Esophagus muscularis mucosa (tissue), 4 donors: ENCODE measurements at places on chromosomes 11 and 22. TPM values are rescaled to one million over a fixed set of nuclear protein-coding genes. Genes with fewer than 3 reads are reported as not detected.

GRCh38 chr11:130315354-130315970, 745 bp upstream of the ZBTB44 start:
- peak overlapping the region; percentile 96 for H3K27ac ChIP-seq
- H3K4me3 ChIP-seq, result peak overlapping the region; percentile 91
- peaks cover 32% of the 10 kb centered on the region for H3K4me1 ChIP-seq
- H3K36me3 ChIP-seq, result no peaks in the 10 kb centered on the region

DNA sequence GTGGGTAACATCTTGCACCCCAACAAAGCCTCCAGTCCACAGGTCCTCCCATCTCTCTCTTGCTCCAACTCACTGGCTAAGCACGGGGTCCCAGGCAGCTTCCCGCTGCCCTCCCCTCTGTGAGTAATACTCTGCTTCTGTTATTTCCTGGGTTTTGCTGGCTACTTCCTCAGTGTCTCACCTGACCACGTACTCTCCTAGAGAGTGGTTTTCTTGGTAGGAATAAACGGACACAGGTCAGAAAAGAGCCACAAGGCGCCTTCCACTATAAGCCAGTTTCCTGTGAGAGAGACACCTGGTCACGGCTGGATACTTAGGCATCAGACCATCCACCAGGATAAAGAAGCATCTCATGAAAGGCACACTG, 36.0 kb downstream of the ARRB1 start:
- no peak for DNase-seq
- no peaks in the 10 kb centered on the region for H3K36me3 ChIP-seq
- no peak overlapping the region for H3K4me3 ChIP-seq
- no peaks in the 10 kb centered on the region for H3K27me3 ChIP-seq

DNA sequence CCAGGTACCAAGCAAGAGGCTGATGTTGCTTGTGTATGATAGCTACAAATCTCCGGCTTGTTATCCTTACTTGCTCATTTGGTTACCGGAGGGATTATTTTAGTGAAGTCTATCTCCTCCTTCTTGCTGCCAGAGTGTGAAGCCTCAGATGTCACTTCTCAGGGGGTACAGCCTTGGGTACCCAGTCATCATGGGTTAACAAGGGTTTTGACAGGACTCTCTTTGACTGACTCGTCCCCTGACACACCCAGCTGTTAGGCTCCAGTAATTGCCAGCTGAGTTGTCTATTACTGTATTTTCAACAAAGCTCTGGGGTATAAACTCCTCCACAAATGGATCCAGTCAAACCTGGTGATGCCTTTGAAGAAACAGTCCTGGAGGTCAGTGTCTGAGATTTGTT, 11.9 kb upstream of the PELI3 start:
- no peak for DNase-seq
- no peak overlapping the region for H3K4me3 ChIP-seq
- no peaks in the 10 kb centered on the region for H3K36me3 ChIP-seq
- no peaks in the 10 kb centered on the region for H3K27me3 ChIP-seq

GRCh38 chr11:28743061-28743550, 634.9 kb downstream of the METTL15 start:
- no peaks in the 10 kb centered on the region for H3K4me1 ChIP-seq
- H3K27ac ChIP-seq, result no peak overlapping the region
- H3K36me3 ChIP-seq, result no peaks in the 10 kb centered on the region
- no peak for DNase-seq

DNA sequence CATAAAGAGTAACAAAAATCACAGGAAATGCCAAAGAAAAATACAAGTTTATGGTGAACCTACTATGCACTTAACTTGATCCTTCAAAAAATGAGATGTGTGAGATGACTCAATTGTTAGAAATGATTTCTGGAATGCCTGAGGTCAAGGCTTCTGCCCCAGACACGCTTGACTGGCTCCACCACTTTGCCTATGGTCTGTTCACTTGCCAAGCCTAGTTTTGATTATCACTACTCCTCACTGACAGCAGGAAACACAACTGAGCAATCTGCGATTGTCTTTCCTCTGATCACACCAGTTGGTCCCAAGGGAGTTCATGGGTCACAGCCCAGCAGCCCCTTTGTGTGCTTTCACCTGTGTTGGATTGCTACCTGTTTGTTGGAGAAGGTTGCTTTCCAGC, 20.6 kb upstream of the PRDM10 start:
- H3K36me3 ChIP-seq, result no peaks in the 10 kb centered on the region
- H3K4me1 ChIP-seq, result no peaks in the 10 kb centered on the region
- H3K4me3 ChIP-seq, result no peak overlapping the region
- DNase-seq, result no peak
- no peak overlapping the region for H3K27ac ChIP-seq

GRCh38 chr11:27355575-27356104, 7.4 kb downstream of the CCDC34 start:
- DNase-seq, result no peak
- H3K27ac ChIP-seq, result no peak overlapping the region
- H3K36me3 ChIP-seq, result no peaks in the 10 kb centered on the region
- no peak overlapping the region for H3K4me3 ChIP-seq

SCUBE2 gene
- total RNA-seq, result 11.5 TPM

HEPHL1 gene
- total RNA-seq, result 0.42 TPM

DNA sequence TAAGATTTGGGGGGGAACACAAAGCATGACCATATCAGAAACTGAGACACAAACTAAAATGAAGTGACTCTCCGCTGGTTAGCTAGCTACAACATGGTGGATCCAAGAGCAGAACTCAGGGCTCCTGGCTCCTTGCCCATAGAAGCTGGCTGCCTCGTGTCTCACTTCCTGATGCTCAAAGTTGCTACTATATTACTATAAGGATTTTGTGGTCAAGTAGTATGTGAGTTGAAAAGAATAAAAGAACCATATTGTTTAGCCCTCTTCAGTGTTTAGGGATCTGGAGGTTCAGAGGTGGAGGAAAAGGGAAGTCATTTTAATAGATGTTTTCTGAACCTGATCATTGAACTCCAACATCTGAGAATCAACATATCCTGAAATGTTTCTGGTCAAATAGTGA, 16.9 kb upstream of the SIK2 start:
- no peaks in the 10 kb centered on the region for H3K27me3 ChIP-seq
- H3K27ac ChIP-seq, result no peak overlapping the region
- peaks cover 18% of the 10 kb centered on the region for H3K4me1 ChIP-seq

NFAM1 gene
- 2.1 TPM for total RNA-seq

- H3K27ac ChIP-seq, result peak overlapping the region; percentile 76
- H3K4me3 ChIP-seq, result no peak overlapping the region
- peaks cover 90% of the 10 kb centered on the region for H3K4me1 ChIP-seq
- no peaks in the 10 kb centered on the region for H3K36me3 ChIP-seq
Observed at GRCh38 chr11:123173040-123173855, 21.8 kb downstream of the CLMP start.

SMARCB1 gene
- 55.6 TPM for total RNA-seq

DNA sequence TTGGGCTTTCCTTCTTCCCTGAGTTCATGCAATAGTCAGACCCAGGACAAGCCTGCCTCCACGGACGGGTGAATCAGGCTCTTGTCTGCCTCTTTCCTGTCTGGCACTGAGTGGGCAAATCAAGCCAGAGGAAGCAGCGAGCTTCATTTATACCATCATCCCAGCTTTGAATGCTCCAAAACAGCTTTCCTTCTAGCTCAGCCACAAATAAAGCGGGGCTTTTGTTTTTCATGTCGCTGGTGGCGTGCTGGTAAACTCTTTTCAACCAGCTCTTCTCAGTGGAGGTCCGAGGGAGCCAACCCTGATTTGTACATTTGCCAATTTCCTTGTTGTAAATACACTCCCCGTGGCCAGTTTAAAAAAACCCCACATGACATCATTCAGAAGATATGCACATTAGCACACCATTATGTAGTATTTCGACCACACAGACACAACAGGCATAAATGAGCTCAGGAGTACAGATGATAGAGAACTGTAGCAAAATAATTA, 8.6 kb downstream of the C11orf91 start:
- H3K27me3 ChIP-seq, result no peaks in the 10 kb centered on the region
- H3K4me1 ChIP-seq, result peaks cover 56% of the 10 kb centered on the region
- H3K36me3 ChIP-seq, result no peaks in the 10 kb centered on the region
- peak overlapping the region; percentile 82 for H3K27ac ChIP-seq
- H3K4me3 ChIP-seq, result no peak overlapping the region

DNA sequence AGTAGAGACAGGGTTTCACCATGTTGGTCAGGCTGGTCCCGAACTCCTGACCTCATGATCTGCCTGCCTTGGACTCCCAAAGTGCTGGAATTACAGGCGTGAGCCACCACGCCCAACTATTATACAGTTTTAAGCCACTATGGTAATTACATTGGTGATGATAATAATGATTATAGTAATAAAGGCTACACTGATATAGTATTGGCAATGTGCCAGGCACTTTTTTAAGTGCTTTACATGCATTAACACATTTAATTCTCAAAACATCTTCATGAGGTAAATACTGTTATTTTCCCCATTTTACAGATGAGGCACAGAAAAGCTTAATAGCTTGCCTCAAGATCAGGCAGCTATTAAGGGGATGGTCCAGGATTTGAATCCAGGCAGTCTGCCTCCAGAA, 222.5 kb downstream of the SOX6 start:
- DNase-seq, result no peak
- H3K4me1 ChIP-seq, result no peaks in the 10 kb centered on the region
- H3K27me3 ChIP-seq, result no peaks in the 10 kb centered on the region
- no peaks in the 10 kb centered on the region for H3K36me3 ChIP-seq

- no peaks in the 10 kb centered on the region for H3K27me3 ChIP-seq
- H3K4me3 ChIP-seq, result no peak overlapping the region
- no peak overlapping the region for H3K27ac ChIP-seq
- H3K4me1 ChIP-seq, result no peaks in the 10 kb centered on the region
- H3K36me3 ChIP-seq, result no peaks in the 10 kb centered on the region
Observed at GRCh38 chr11:116515664-116516184, 257.1 kb downstream of the BUD13 start.

DNA sequence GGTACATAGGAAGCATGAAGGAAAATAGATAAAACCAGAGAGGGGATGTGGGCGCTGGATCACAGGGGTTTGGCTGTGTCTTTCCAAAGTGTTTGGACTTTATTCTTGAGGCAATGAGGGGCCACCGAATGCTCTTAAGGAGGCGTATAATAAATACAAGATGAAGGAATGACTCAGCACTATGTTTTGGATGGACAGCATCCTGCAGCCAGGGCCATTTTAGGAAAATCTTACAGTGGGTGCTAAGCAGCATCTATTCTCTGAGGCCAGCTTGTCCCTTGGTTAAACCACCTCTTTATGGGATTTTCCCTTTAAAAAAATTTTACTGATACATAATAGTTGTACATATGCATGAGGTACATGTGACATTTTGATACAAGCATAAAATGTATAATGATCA, 4.3 kb upstream of the LDHA start:
- no peak overlapping the region for H3K4me3 ChIP-seq
- H3K27ac ChIP-seq, result no peak overlapping the region
- DNase-seq, result no peak

DNA sequence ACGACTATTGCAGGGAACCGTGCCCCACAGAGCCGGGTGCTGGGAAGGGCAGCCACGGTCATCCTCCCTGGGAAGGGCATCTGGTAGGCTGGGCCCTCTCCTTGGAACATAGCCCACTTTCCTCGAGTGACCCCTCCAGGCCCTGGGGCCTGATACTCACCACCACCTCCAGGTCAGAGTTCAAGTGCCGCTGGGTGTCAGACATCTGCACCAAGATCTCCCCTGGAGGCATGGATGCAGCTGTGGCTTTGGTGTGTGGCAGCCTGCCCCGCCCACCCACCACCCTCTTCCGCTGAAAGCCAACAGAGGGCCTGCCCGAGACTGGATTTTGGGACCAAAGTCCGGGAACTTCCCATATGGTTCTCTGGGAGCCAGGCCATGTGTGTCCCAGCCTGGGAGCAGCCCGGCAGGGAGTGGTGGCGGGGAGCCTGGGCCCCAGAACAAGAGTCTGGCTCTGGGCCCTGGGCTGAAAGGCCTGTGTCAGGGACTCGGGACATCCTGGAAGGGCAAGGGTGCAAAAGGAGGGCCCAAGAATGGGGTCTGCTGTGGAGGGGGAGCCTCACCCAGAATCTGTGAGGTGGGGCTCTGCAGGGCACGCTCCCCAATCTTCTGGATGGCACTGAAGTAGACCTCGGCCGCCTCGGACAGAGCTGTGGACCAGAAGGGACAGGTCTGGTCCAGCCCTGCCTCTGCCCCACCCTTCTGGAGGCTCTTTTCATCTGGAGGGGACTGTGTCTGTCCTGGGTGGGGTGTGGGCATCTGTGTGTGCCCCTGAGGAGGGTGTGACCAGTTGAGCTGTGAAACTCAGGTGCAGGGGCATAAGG, 2.6 kb downstream of the BAIAP2L2 start:
- no peak for DNase-seq
- H3K4me1 ChIP-seq, result peaks cover 5% of the 10 kb centered on the region
- no peak overlapping the region for H3K27ac ChIP-seq
- H3K27me3 ChIP-seq, result no peaks in the 10 kb centered on the region
- no peak overlapping the region for H3K4me3 ChIP-seq

FIBIN gene
- 82.8 TPM for total RNA-seq

ART1 gene
- not detected for total RNA-seq

BARX2 gene
- total RNA-seq, result not detected

GRCh38 chr22:24051568-24051967, 40.5 kb downstream of the CABIN1 start:
- no peaks in the 10 kb centered on the region for H3K4me1 ChIP-seq
- no peaks in the 10 kb centered on the region for H3K27me3 ChIP-seq
- DNase-seq, result no peak
- H3K36me3 ChIP-seq, result peaks cover 94% of the 10 kb centered on the region
- H3K4me3 ChIP-seq, result no peak overlapping the region
- no peak overlapping the region for H3K27ac ChIP-seq

DNA sequence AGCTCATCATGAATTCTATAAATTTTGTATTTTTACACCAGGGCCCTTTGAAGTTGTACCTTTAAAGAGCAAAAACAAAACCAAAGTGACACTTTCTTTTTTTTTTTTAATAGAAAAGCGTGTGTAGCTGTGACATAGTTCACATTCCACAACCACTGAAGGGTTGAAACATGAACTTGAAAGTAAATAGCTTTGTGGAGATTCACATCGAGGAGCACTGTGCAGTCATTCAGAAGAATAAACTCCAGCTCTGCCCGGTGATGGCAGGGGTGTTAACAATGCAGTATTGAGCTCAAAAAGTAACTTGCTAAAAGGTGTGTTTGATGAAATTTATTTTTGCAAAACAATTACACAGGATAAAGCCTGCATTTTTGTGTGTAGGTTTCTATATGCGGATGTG, 1166.2 kb downstream of the TBC1D22A start:
- no peaks in the 10 kb centered on the region for H3K36me3 ChIP-seq
- no peak for DNase-seq
- no peaks in the 10 kb centered on the region for H3K4me1 ChIP-seq
- no peaks in the 10 kb centered on the region for H3K27me3 ChIP-seq
- H3K27ac ChIP-seq, result no peak overlapping the region

- H3K36me3 ChIP-seq, result peaks cover 53% of the 10 kb centered on the region
- H3K4me3 ChIP-seq, result no peak overlapping the region
- H3K27me3 ChIP-seq, result no peaks in the 10 kb centered on the region
- no peak overlapping the region for H3K27ac ChIP-seq
- peaks cover 20% of the 10 kb centered on the region for H3K4me1 ChIP-seq
- DNase-seq, result no peak
Observed at GRCh38 chr22:42066937-42067336, 3.7 kb downstream of the NAGA start.

- no peaks in the 10 kb centered on the region for H3K27me3 ChIP-seq
- no peak overlapping the region for H3K4me3 ChIP-seq
- DNase-seq, result no peak
Observed at GRCh38 chr11:46489656-46490560, 98.3 kb upstream of the CHRM4 start.

MMP8 gene
- total RNA-seq, result 0.23 TPM

- DNase-seq, result no peak
- peak overlapping the region; percentile 99 for H3K27ac ChIP-seq
- H3K4me3 ChIP-seq, result peak overlapping the region; percentile 61
- peaks cover 37% of the 10 kb centered on the region for H3K4me1 ChIP-seq
Observed at GRCh38 chr11:10809373-10810160, 841 bp upstream of the EIF4G2 start.
